ENCODE measurements at places on chromosomes 3 and 15.

- no peak for DNase-seq
Measured at GRCh38 chr3:11581237-11582190, 62.2 kb downstream of the VGLL4 start.

- no peak for DNase-seq
Measured at GRCh38 chr15:57227899-57228298, 148.4 kb upstream of the CGNL1 start.

DNA sequence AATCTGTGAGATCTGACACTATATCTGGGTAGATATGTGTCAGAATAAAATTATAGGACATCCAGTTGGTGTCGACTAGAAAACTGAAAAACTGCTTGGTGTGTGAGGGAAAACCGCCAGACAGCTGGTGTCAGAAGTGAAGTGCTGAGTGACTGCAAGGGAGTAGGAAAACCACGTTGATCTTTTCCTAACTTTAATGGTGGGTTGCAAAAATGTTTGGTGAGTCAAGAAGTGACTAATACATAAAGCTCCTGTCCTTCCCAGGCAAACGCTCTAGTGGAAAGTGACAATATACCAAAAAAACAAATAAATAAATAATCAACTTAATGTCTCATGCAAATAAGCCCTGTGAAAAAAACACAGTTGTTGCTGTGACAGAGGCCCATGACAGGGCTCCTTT, 7.3 kb upstream of the CD96 start:
- DNase-seq = peak; percentile 27

DNA sequence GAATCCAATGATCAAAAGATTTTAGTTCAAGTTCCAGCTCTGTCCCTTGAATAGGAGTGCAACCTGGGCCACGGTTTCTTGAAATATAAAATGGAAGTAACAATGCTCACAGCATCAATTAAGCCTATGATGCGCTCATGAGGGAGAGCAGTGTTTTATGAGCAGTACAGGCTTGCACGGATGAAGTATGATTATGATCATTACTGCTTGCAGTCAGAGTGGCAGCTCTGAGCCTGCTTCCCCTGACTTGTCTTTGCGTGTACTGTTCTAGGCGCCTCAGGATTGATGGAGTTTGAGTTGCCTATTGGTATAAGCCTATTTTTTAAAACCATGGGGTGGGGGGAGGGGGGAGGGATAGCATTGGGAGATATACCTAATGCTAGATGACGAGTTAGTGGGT, 37.0 kb downstream of the ITGB5 start:
- no peak for DNase-seq
